COR-L47 (cell line): ENCODE measurements at places on chromosomes 3 and 15.
A peak's percentile ranks its signal among the peaks of the same experiment; 100 is the strongest.

- no peak for DNase-seq
Measured at GRCh38 chr3:180325533-180325932, 276.4 kb upstream of the TTC14 start.

- DNase-seq: no peak
Measured at GRCh38 chr3:52194485-52195290, 3.3 kb upstream of the ALAS1 start.

DNA sequence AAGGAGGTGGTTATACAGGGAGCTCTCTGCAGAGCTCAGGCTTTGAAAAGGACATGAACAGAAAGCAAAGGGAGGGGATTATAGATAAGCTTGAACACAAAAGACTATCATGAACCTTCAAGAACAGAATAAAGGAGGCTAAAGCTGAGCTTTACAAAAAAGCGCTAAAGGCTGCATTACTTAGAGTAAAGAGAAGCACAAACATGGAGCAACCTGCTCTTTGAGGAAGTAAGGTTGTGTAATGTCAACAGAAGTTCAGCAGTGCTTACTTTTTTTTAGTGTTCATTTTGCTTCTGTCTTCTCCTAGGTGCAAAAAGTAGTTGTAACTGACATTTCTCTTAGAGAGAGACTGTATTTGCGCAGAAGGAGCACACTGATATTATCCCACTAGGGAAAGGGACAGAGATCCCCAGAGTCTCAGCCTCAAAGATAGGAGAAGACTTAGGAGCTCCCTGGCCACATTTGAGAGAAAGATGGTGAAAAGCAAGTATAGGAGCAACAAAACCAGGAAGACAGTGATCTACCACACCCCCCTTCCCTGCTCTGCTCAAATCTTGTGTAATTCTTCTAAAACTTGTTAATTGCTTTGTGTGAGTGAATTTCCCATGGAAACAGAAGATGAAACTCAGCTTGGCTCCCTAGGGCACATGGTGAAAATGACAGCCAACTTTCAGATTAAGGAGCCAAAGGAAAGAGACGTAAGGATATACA, 54.7 kb downstream of the QTRT2 start:
- DNase-seq: no peak

GRCh38 chr3:85781806-85782205, 823.0 kb downstream of the CADM2 start:
- peak; percentile 57 for DNase-seq

GRCh38 chr3:195886181-195887141, 21.9 kb downstream of the TNK2 start:
- no peak for DNase-seq

DNA sequence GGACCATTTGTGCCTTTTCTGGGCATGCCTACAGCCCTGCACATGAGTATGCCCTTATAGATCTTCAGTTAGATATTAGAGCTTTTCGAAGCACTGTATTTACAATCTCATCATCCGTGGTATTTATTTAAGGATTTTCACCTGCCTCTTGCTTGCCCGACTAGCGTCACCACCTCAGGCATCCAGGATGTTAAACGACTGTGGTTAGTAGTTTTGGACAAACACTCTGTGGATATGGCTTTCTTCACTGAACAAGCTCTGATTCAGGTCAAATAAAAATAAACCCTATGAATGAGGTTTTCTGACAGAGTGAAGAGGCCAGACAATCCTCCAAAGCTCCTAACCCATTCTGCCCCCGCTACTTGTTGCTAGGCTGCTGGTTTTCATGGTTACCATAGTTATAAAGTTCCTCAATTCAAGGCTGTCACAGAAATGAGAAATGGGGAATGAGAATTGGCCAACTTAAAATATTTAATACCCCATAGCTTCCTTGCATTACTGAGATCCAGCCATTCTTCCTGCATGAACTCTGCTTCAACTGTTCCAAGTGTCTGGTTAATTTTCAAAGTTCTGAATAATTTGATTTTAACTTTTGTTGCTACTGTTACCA, 440.1 kb downstream of the GABRG3 start:
- no peak for DNase-seq

GRCh38 chr15:81981908-81982307, 63.9 kb downstream of the MEX3B start:
- no peak for DNase-seq

DNA sequence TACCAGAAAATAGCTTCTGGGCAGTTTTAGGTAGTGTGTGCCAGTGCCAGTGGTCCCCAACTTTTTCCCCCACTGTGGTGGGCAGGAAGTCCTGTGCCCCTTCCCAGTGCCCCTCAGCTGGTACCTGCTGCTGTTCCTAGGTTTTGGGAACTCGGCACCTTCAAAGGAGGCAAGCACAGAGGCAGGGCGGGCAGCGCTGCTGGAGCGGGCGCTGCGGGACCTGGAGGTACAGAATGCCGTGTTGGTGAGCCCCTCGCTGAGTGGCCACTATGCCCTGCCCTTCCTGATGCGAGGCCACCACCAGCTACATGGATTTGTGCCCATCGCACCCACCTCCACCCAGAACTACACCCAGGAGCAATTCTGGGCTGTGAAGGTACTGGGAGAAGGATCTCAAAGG, 3.1 kb upstream of the ACY1 start:
- DNase-seq: no peak
